ENCODE measurements at places on chromosomes 2 and 18.

GRCh38 chr2:151851761-151852160 lies 23.5 kb upstream of the ARL5A start:
- no peak for DNase-seq

- no peak for DNase-seq
Observed at GRCh38 chr18:79424880-79425568, 29.3 kb downstream of the NFATC1 start.

GRCh38 chr2:203730883-203731282 lies 24.4 kb downstream of the CD28 start:
- DNase-seq: no peak

DNA sequence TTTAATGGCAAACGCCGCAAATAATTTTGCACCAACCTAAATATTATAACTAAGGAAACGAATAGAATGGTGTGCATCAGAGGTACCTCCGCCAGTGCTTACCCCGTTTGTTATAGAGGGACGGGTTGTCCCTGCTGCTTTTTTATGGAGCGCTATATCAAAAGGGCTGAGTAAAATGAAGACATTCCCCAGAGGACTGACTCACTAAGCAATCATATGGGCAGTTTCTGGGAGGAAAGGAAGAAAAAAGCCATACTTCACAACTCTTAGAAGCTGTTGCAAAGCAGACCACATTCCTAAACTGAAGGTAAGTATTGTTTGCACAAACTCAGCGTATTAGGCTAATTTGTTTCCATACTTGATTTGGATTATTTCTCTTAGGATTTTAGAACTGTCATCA lies 12.9 kb downstream of the ID2 start:
- no peak for DNase-seq
